OCI-M1 (cell line): ENCODE measurements at places on chromosomes 6 and 20.

- DNase-seq, result no peak
These were observed 72.1 kb downstream of the NKAIN2 start for GRCh38 chr6:123875784-123876183.

DNA sequence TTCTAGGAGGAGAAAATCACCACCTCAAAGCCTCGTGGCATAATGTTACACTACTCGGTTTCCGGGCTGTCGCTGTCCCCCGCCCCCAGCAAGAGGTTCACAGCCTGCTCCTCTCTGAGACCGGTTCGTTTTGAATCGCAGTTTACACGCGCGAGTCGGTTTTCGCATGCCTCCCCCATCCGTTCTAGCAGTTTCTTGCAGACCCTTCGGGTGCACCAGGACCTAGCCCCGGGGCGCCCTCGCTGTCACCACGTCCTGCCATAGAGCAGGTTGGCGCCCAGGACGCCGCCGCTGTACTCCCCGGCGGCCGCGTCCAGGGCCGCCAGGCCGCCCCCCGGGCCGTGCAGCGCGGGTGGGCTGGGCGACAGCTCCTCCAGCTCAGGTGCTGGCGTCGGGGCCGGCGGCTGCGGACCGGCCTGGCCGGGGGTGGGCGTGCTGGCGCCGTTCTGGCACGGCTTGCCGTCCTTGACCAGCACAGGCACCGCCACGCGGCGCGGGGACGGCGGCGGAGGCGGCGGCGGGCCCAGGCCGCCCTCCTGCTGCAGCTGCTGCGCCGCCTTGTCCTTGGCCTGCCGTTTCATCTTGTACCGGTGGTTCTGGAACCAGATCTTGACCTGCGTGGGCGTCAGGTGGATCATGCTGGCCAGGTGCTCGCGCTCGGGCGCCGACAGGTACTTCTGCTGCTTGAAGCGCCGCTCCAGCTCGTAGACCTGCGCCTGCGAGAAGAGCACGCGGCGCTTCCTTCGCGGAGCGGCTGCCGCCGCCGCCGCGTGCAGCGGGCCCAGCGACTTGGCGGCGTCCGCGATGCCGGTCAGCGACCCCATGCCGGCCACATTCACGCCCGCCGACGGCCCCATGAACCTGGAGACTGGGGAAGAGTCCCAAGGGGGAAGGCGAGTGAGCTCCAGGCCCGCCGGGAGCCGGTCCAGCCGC lies 1.4 kb downstream of the NKX2-4 start:
- no peak for DNase-seq

GRCh38 chr6:154460306-154461071 lies 50.0 kb downstream of the CNKSR3 start:
- DNase-seq, result no peak

DNA sequence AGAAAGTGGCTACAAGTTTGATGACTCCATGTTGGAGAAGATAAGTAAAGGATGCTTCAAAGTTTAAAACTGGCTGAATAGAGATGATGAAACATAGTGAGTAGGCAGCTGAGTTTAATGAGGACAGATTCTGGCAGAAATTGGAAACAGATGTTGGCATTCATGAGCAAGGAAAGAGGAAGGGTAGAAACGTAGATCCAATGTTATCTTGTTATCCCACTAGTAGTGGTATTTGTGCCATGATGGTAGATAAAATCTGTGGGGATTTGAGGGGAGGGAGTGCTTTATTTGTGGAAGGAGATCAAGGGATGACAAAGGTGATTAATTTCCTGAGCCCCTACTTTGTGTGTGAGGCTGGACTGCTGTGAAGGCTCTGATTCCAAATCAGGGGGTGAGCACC lies 69.5 kb downstream of the MRAP2 start:
- no peak for DNase-seq

DNA sequence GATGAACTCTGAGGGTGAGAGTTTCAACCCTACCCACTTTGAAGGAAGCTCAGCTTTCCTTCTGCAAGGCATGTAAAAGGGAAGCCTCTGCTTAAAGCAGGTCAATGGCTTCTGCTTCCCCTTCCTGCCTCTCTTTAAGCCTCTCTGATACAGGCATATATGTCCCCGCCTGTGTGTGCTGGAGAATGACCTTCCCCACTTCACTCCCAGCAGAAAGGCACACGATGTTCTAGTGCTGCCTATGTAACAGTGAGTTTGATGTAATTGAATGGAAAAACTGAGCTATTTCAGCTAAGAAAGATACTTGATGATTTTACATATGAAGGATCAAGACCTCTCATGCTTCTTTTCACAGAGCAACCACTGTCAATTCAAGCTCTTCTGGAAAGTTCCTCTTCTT lies 632.2 kb downstream of the HACE1 start:
- DNase-seq, result peak; percentile 42

- DNase-seq, result no peak
These were observed 584 bp downstream of the C20orf141 start for GRCh38 chr20:2815242-2815900.

- no peak for DNase-seq
These were observed 52.2 kb downstream of the MRPL14 start for GRCh38 chr6:44074813-44075646.

GRCh38 chr6:50699051-50699775 lies 14.1 kb upstream of the TFAP2D start:
- DNase-seq, result peak; percentile 35

GRCh38 chr20:62210496-62210855 lies 9.6 kb downstream of the HRH3 start:
- DNase-seq, result no peak

DNA sequence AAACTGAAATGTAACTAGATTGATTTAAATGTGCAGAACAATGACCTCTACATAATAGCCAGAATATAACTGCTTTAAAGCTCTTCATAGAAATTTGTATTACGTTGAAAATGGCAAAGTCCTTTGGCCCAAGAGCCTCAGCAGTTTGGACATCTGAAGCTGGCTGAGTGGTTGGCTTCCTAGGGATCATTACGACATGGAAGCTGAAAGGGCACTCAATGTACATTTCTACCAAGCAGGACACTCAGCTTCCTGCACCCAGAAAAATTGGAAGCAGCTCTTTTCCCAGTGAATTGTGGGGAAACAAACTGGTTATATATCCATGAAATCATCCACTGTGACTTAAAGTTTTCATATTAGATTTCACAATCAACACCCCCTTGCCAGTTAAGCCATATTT lies 40.2 kb upstream of the TNFRSF21 start:
- no peak for DNase-seq

- DNase-seq, result no peak
These were observed 3.9 kb upstream of the SYS1 start for GRCh38 chr20:45359069-45359405.

- no peak for DNase-seq
These were observed 70.0 kb upstream of the CD2AP start for GRCh38 chr6:47407300-47408281.

DNA sequence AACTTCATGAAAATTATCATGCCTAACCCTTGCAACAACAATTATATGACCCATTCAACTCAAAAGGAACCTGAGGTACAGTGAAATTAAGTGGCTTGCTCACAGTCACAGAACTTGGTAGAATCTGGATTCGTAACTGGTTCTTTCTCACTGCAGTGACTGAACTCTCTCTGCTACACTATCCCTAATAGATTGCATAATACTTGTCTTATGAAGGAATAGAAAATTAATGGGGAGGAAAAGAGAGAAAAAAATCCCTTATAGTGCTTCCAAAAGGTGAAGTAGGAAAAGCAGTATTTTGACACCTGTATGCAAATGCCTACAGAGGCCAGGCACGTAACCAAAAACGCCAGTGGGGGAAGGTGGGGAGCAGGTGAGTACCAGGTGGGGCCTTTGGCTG lies 186.6 kb downstream of the LY86 start:
- DNase-seq, result no peak

DNA sequence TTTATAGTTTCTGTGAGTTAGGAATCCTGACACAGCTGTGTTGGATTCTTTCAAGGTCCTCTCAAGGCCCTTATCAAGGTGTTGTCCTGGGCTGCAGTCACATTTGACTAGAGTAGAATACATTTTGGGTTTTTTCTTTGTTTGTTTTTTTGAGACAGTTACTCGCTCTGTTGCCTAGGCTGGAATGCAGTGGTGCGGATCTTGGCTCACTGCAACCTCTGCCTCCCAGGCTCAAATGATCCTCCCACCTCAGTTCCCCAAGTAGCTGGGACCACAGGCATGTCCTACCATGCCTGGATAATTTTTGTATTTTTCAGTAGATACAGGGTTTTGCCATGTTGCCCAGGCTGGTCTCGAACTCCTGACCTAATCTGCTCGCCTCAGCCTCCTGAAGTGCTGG lies 15.7 kb downstream of the NFYA start:
- no peak for DNase-seq

DNA sequence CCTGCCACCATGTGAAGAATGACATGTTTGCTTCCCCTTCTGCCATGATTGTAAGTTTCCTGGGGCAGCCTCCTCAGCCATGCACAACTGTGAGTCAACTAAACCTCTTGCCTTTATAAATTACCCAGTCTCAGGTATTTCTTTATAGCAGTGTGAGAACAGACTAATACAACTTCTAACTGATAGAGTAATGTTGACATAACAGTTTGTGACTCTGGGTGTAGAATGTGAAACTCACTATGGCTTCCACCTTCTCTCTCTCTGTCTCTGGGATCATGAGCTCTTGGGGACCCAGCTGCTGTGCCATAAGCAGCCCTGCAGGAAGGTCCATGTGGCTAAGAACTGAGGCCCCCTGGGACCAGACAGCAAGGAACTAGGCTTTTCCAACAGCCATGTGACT lies 3.5 kb upstream of the HLA-G start:
- DNase-seq, result no peak

DNA sequence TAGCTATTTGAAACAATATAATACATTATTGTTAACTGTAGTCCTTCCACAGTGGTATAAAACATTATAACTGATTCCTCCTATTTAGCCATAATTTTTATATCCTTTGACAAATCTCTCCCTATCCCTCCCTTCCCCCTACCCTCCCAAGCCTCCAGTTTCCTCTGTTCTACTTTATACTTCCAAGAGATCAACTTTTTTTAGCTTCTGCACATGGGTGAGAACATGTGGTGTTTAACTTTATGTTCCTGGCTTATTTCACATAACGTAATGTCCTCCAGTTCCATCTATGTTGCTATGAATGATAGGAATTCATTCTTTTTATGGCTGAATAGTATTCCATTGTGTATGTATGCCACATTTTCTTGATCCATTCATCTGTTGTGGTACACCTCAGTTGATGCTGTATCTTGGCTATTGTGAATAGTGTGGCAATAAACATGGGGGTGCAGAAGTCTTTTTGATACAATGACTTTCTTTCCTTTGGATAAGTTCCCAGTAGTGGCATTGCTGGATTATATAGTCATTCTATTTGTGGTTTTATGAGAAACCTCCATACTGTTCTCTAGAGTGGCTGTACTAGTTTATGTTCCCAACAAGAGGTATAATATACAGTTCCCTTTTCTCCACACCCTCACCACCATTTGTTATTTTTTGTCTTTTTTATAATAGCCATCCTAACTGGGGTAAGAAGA lies 205.0 kb downstream of the KCNQ5 start:
- no peak for DNase-seq

DNA sequence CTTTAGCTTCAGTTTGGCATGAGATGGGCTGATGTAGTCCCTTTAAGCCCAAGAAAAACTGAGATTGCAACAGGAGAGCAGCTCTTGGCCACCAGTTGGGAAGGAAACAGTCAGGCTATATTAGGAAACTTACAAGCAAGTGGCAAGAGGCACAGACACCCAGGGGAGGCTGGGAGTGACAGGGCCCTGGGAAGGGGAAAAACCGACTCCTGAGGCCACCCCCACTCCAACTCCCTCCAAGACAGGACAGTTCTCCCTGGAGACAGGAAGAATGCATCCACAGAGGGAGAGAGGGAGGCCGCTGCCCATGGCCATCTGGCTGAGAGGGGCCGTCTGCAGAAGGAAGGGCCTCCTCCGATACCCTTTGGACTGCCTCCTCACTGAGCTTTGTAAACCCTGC lies 20.5 kb downstream of the JPH2 start:
- DNase-seq, result no peak

DNA sequence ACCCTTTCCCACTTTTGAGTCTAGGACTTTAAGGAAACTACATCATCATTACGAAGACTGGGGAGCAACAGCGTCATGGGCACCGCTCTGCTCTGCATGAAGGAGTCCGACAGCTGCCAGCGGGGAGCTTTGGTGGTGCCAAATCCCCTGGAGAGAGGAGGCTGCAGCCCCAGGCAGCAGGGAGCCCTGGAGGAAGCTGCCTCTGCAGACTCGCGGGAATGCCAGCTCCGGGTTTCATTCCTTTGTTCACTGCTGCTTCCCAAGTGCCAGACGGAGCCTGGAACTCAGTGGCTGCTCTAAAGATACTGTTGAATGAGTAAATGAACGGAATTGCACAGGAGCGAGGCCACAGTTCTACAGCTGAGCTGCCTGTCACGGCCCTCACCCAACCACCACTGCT lies 196.5 kb upstream of the THBS2 start:
- DNase-seq, result no peak

GRCh38 chr6:113457198-113457597 lies 399.9 kb upstream of the MARCKS start:
- DNase-seq, result no peak

DNA sequence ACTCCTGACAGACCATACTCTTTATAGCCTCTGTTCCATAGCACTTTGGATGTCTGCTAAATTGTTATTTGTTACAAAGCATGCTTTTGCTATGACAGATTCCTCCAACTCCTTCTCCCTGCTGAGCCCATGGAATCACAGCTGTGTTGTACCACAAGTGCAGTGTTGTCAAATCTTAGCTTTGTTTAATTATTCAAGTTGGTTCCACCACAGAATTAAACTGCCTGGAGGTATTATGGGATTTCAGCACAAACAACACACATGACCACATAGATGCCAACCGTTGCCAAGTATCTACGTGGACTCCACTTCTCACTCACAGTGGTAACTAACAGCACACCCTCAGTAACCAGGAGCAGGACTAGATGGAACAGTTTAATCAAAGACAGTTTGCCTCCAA lies 32.7 kb upstream of the MARCKS start:
- no peak for DNase-seq

DNA sequence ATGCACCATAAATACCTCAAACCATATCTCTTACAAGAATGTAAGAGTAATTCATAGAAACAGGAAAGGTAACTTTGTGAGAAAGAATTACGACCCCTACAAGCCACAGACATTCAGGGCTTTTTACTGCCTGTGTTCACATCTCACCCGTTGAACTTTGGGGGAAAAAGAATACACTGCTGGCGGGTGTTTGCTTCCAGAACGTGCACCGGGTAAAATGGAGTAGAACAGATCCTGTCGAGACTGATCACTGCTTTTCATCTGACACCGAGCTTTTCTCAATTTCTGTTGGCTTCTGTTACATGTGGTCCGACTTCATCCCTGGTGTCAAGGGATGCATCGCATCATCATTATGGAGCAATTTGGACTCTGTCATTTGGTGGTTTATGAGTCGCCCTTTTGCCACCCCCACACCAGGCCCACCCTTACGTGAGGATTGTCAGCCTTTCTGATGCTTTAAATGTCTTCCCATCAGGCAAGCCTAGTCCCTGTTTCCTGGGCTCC lies 219.2 kb upstream of the ZFP64 start:
- DNase-seq, result no peak

- peak; percentile 51 for DNase-seq
These were observed 236.1 kb downstream of the TSHZ2 start for GRCh38 chr20:53208110-53208832.

- DNase-seq, result peak; percentile 9
These were observed 81.5 kb upstream of the ISM1 start for GRCh38 chr20:13139459-13140150.

GRCh38 chr6:21769405-21769861 lies 175.9 kb downstream of the SOX4 start:
- no peak for DNase-seq
